Astrocyte of the spinal cord (primary cell): ENCODE measurements at places on chromosomes 5 and 9.
A peak's percentile ranks its signal among the peaks of the same experiment; 100 is the strongest.

GRCh38 chr5:58106754-58107410, 353.0 kb downstream of the PLK2 start:
- no peak for DNase-seq

DNA sequence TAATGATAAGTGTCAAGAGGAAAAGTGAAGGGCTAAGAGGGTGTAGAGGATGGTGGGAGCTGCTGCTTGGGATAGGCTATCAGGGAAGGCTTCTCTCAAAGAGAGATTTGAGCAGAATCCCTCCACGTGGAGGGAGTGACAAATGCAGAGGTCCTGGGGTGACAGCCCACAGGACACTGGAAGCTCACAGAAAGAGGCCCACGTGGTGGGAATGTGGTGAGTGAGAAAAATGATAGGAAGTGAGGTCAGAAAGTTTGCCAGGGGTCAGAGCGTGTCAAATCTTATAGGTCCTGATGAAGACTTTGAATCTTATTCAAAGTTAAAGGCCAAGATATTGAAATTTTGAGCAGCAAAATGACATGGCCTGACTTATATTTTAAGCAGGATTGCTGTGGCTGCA, 125.3 kb downstream of the EGFLAM start:
- no peak for DNase-seq

GRCh38 chr9:34654323-34655051, 2.5 kb downstream of the IL11RA start:
- DNase-seq: peak; percentile 57

DNA sequence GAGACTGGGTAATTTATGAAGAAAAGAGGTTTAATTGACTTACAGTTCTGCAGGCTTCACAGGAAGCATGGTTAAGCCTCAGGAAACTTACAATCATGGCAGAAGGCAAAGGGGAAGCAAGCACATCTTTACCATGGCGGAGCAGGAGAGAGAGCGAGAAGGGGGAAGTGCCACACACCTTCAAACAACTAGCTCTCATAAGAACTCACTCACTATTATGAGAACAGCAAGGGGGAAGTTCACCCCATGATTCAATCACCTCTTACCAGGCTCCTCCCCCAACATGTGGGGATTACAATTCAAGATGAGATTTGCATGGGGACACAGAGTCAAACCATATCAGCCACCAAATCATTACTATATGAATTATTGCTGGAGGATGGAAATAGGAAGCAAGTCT, 30.3 kb upstream of the STX17 start:
- no peak for DNase-seq

DNA sequence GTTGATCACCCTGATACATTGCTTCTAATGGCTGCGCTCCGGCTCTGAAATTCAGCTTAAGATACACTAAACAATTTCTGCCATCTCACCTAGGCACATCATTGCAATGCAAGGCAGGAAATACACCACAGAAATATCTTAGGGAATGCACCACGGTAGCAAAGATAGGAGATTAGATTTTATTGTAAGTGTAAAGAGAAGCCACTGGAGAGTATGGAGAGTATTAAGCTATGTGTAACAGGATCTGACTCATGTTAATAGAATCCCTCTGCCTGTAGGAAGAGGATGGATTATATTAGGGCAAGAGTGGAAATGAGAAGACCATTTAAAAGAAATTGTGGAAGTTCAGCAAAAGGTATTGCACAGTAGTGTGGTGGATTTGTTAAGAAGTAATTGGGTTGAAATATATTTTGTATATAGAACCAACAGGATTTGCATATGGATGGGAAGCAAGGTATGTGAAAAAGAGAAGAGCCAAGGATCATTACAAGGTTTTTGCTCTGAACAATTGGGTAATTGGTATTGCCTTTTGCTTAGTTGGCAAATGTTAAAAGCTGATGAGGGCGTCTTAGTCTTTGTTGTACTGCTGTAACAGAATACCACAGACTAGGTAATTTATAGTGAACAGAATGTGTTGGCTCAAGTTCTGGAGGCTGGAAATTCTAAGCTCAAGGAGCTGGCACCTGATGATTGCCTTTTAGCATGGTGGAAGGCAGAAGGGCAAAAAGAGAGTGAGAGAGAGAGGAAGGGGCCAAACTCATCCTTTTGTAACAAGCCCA, 636.1 kb downstream of the PSAT1 start:
- DNase-seq: peak; percentile 68

DNA sequence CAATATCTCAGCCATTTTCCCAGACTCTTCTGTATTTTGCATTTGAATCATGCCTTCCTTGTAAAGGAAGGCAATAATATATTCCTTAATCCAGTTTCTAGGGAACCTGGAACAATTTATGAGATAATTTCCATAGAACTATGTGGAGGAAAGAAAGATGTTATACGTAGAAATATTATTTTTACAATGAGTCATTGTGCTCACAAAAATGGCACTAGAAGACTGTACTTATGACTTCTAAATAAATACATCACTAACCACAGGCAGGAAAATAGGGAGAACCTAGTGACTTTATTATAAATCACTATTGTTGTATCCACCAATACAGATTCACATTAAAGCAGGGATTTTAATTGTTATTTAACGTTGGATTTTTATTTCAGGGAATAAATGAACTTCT, 87.6 kb downstream of the FBXO38 start:
- peak; percentile 55 for DNase-seq

DNA sequence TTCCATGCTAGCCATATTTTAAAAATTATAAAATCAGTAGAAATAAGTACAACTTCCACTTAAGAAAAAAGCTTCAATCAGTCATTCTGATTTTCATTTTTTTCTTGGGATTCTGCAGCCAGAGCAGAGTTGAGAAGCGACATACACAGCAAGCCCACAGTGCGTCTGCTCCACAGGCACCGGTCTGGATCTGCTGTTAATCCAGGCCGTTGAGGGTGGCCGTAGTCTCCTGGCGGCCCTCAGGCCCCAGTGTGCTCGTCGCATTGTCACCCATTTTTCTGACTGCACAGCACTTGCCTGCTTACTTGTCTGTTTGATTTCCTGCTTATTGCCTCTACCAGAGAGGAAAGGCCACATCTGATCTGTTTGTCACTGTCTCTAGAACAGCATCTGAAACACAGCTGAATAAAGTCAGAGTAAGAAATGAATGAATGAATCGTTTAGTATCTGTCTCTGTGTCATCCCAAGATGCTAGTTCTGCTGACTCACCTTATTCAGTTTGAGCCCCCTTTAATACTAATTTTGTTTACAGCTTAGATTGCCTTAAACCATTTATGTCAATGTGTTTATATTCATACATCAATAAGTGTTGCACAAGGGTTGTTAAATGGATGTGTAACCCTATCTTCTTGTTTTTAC, 11.6 kb upstream of the ASPN start:
- DNase-seq: no peak

GRCh38 chr5:97480313-97480712, 297.3 kb upstream of the RIOK2 start:
- DNase-seq: no peak

DNA sequence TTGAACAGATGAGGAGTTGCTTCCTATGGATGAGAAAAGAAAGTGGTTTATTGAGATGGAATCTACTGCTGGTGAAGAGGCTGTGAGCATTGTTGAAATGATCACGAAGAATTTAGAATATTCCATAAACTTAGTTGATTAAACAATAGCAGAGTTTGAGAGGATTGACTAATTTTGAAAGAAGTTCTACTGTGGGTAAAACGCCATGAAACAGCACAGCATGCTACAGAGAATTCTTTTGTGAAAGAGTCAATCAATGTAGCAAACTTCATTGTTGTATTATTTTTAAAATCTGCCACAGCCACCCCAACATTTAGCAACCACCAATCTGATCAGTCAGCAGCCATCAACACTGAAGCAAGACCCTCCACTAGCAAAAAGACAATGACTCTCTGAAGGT, 309.1 kb downstream of the SPOCK1 start:
- DNase-seq: peak; percentile 6

GRCh38 chr9:121782514-121783110, 131.2 kb downstream of the DAB2IP start:
- no peak for DNase-seq

DNA sequence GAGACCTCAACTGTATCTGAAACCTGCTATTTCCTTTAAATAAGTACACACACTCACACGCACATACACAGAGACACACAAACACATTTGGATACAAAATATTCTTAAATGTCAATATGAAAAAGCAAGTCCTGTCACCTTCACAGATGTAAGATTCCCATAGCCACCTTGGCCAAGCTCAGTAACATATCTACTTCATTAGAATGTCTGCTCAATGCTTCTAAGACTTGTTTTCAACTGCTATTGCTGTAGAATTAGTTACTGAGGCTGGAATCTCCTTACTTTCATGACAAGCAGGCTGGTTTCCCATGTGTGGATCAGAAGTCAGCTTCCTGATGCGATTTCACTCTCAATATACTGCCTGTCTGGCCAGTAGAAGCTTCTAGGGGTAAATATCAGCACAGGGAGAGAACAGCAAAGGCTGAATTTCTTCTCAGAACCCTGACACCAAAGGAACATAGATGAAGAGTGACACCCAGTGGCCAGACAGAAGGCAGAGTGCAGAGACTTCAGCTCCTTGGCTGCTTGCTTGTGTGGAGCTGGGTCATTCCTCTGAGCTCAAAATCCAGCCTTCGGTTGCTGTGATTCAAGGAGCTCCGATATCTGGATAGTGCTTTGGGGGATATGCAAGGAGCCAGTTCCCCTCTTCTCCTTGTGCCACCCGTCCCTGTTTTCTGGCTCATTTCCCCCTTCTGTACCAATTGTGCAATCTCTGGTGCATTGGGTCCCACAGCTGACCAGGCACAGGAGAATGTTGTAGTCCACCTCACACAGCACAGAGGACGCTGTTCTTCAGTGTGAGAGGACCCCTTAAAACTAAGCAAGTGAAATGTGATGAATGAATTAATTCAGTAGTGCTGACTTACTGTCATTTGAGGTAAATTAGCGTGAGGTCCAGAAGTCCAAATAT, 26.6 kb upstream of the ABLIM3 start:
- peak; percentile 81 for DNase-seq

DNA sequence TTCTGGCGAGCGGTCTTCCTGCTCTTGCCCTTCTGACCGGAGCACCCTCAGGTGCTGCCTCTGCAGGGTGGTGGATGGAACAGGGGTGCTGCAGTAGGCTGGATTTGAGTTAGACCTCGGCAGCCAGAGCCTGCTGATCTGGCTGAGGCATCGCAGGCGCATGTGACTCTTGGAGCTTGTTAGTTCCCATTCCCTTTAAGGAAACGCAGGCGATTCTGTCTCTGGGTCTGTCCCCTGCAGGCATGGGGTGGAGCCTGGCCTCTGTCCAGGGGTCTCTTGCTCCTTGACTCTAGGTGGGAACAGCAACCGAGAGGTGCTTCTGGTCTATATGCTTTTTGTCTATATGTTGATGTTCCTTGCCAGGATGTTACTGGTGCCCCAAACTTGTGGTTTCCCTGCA, 3.1 kb downstream of the WNK2 start:
- DNase-seq: no peak

- DNase-seq: peak; percentile 71
These were observed 242.2 kb downstream of the CSNK1G3 start for GRCh38 chr5:123753937-123754891.

DNA sequence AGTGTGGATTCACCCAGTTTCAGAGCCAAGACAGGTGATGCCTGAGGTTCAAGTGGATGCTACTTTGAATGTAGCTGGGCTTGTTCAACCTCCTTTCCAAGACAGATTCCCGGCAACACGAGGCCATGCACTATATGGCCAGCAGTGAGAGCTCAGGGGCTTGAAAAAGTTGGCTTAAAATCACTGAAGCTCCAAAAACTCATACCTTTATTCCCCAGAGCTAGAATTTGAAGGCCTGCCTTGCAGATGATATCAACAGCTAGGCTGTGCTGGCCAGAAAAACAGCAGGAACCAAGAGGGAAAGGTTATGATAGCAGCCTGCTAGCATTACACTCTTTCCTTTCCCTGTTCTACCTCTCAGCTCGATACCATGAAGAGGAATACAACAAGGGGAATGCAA, 120.2 kb upstream of the DAB2 start:
- DNase-seq: no peak

DNA sequence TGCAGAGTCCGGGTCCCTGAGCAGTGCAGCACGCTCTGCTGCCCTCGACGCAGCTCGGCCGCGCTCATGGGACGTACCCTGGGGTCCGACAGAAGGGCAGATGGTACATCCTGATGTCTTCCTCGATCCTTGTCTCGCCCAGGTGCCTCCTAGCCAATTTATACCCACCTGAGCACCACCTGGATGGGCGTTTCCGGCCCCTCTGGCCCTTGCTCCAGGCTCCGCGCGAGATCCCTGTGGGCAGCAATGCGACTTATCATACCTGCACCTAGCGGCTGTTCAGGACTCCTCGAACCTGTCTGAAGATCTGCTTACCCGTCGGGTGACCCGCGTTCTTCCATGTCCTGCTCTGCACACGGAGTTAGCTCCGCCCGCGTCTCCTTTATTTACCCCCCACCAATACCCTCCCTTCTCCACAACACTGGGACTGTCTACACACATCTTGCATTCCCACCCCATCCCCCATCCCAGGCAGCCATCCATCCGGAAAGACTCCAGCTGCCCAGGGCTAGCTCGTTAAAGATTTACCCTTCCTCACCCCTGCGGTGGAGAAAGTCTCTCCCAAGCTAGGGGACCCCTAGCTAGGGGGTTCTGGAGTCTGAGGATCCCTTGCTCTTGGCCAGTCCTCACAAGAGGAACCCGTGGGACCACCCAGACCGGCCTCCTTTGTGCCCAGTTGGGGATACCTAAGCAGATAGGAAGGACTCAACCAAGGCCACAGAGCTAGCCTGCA, at the start of gene KIF12:
KIF12 (minus strand) TSS at position 357 of the 733 bp plus-strand sequence; CDS start at position 341, 16 bp downstream.
- no peak for DNase-seq

DNA sequence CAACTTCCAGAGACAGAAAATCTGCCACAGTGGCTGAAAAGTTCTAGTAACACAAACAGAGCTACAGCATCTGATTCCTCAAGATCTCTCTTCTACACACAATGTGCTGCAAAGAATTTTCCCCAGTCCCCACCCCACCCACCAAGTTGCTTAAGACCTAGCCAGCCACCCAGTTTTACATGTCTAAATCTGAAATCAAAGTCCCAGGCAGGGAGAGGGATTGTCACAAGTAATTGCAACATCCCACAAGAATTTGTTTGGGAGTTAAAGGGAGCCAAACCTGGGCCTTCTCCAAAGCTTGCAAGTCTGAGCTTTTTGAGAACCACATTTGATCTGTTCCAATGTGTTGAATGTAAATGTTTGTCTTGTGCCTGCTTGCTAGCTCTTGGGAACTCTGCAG, 15.5 kb downstream of the IGIP start:
- DNase-seq: no peak

- DNase-seq: peak; percentile 22
These were observed 566 bp downstream of the IRX2 start for GRCh38 chr5:2750758-2751464.

DNA sequence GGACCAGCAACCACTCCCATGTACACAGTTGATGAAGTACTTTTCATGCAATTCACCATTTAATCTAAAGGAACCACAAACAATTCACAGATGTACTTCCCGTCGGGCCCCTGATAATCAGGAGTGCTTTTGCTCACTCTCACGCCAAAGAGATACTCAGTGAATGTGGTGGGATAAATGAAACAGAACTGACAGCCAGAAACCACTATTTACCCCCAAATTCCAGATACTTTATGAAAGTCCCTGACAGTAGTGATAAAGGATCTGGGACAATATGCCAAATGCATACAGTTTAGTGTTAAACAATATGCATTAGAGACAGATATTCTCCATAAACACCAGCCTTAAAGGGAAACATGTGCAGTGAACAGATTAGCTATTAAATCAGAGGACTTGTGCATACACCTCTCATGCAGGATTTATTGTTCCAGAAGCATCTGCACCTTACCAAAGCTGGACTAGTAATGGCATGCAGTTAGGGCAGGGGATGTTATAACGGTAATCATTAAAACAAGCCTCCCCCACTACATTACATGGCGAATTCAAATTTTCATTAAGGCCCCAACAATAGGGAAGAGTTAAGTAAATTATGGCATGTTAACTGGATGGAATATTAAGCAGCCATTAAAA, 74.0 kb upstream of the SLC25A51 start:
- no peak for DNase-seq
